CD4-positive, alpha-beta T cell treated with Interferon alpha-2 for 1 hour (primary cell): ENCODE measurements at places on chromosomes 12 and 14.

DNA sequence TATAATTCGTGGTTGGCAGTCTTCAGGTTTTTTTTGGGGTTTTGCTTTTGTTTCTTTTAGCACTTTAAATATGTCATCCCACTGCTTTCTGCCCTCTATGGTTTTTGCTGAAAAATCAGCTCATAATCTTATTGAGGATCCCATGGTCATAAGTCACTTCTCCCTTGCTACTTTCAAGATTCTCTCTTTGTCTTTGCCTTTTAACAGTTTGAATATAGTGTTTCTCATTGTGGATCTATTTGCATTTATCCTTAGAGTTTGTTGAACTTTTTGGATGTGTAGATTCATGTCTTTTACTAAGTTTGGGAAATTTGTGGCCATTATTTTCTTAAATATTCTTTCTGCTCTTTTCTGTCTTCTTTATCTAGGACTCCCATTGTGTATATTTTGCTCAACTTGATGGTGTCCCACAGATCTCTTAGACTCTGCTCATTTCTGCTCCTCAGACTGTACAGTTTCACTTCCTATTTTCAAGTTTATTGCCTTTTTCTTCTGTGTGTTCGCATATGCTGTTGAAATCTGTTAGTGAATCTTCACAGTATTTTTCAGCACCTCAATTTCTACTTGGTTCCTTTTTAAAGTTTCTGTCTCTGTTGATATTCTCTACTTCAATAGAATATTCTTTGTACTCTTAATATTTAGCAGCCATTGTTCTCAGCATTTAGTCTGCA lies 70.8 kb downstream of the WNK1 start:
- no peak for DNase-seq

DNA sequence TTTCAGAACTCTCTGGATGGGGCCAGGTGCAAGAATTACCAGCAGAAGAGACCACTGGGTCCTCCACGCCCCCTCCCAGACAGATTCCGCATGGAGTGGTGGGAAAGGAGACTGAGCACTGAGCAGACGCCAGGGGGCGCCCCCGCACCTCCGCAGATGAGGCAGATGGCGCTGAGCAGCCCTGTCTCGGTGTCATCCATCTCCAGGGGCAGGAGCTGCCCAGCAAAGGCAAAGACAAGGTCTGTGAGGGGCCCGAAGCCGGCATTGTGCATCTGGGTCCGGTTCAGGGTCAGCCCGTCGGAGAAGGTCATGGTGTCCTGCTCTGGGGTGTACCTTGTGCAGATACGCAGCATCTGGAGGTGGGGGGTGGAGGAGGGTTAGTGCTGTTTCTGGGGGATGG lies 6.3 kb upstream of the ITGB7 start:
- peak; percentile 79 for DNase-seq

DNA sequence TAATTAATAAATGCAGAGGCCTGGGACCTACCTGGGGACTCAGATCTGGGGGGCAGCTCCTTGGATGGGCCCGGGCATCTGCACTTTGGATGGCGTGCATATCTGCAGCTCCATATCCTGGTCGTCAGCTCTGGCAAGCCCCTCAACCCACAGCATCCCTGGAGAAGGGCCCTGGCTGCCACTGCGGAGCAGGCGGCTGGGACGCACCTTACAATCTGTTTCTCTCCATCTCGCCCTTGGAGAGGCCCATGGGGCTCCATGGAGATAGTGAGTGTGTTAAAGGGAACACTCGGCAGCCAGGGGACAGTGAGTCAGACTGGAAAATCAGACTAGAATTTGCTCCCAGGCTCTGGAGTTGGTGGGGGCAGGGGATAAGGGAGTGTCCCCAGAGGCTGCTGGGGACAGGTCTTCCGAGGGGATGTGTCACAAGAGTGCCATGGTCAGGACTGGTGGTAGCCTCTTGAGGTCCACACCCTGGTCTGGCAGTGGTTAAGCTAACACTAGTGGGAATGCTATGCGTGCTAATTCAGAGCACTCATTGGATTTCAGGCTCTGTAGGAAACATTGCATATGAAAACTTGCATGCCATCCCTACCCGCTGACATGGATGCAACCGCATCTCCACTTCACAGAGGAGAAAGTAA lies 21.5 kb downstream of the RFLNA start:
- no peak for DNase-seq

DNA sequence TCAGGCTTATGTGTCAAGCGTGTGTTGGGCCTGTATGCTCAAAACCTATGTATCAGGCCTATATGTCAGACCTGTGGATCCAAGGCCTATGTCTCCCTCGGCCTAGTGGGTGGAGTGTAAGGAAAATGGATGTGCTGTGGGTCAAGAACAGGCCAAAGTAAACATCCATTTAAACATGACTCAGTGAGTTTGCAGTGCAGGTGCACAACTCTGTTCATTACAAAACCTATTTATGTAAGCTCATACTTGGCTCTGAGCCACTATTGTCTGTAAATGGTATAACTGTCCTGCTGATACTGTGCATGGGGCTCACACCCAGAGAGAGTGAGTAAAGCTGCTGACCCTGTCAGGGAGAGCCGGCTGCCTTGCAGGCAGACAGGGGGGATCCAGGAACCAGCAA lies 249.7 kb upstream of the AVPR1A start:
- no peak for DNase-seq

DNA sequence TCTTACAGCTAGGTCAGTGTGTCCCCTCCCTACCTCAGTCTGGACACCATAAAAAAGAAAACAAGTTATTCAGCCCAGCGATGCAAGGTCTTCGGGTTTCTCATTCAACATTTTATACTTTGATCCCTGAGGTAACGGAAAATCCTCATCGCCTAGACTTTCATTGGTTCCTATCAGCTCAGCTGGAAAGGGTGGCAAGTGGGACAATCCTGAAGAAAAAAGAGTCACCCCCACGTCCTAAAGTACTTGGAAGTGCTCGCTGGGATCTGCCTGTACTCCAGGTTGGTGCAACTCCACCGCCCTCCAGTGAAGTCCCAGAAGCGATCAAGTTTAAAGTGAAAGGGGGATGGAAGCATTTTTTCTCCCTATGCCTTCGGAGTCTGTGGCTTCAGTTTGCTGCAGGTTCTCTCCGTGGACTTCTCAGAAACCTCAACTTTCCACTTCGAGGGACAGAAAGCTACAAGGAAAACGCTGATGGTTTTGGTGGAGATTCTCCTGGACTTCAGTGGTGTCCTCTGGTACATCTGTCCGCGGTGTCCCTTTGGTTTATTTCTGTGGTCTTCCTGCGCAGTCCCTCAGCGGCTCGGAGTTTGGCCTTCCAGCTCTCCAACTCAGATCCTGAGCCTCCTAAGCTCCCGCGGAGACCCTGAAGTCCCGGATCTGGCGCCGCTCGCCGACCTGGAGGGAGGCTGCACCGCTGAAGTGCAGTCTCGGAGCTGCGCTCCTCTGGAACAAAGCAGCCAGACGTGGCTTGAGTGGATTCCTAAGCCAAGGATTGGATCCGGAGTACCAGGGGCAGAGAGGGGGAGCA lies 1.8 kb upstream of the LRFN5 start:
- DNase-seq = no peak

- DNase-seq = no peak
Measured at GRCh38 chr14:51573607-51574006, 78.1 kb upstream of the FRMD6 start.

GRCh38 chr12:97835541-97835940 lies 372.9 kb downstream of the RMST start:
- DNase-seq = no peak
